ENCODE measurements at places on chromosomes 16 and 17.

DNA sequence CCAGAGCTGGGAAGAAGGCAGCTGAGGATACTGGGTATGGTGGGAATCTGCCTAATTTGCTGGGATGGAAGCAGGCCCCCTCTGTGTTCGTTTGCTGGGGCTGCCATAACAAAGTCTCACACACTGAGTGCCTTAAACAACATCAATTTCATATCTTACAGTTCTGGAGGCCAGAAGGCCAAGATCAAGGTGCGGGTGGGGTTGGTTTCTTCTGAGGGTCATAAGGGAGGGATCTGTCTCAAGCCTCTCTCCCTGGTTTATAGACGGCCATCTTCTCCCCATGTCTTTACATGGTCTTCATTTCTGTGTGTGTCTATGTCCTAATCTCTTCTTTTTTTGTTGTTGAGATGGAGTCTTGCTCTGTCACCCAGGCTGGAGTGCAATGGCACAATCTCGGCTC lies 35.8 kb downstream of the GDE1 start:
- no peak for DNase-seq

- DNase-seq: no peak
These were observed 29.0 kb upstream of the HOXB13 start for GRCh38 chr17:48757524-48757961.

- DNase-seq: peak; percentile 85
These were observed 15.9 kb upstream of the ANKRD40CL start for GRCh38 chr17:50783193-50783660.

GRCh38 chr17:74695629-74696028 lies 17.1 kb downstream of the CD300LF start:
- DNase-seq: no peak

DNA sequence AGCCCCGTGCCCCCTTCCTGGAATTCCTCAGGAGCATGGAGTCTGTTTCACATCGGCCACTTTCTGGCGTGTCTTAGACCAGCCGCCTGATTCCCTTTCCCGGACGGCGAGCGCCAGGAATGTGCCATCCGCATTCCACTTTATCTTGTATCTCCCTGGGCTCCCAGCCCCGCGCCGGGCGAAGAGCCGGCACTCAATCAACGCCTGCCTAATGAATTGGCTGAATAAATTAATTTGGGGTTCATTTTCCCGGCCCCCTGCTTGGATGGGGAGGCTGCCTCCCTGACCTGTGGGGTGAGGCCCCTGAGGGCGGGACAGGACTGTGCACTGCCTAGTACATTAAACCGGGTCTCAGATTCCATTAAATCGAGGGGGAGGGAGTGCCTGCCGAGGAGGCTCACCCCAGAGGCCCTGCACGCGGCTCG lies 282.3 kb upstream of the TNRC6C start:
- DNase-seq: no peak

DNA sequence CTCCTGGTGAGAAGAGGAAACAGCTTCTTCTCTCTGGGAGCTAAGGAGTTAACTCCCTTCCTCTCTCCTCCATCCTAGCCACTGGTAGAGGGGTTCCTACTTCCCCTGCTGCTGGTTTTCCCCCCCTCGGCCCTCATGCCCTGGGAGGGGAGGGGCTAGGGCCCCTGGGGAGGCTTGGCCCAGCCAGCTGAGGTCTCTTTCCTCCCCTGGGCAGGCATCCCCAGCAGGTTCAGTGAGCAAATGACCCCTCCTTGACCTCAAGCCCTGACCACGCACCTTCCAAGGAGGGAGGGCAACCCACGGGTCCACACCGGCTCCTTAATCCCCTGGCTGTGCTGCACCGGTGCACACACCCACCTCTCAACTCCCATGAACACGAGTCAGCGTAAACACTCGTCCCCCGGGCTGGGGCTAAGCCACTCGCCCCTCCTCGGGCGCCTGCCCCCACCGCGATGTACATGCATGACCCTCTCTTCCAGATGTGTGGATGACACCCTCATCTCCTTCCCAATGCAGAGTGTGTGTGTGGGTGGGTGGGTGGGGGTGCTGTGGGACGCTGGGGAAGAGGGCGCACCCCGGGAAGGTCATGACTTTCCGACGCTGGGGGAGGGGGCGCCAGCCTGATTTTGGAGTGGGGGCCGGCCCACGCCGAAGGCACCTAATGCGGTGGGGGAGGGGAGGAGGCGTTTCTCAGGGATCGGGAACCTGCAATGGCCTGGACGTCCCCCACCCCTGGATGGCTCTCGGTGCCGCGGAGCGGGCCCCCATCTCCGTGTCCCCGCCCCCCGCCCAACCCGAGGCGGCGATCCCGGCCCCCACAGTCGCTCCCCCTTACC lies 33.7 kb downstream of the SRCIN1 start:
- DNase-seq: no peak

DNA sequence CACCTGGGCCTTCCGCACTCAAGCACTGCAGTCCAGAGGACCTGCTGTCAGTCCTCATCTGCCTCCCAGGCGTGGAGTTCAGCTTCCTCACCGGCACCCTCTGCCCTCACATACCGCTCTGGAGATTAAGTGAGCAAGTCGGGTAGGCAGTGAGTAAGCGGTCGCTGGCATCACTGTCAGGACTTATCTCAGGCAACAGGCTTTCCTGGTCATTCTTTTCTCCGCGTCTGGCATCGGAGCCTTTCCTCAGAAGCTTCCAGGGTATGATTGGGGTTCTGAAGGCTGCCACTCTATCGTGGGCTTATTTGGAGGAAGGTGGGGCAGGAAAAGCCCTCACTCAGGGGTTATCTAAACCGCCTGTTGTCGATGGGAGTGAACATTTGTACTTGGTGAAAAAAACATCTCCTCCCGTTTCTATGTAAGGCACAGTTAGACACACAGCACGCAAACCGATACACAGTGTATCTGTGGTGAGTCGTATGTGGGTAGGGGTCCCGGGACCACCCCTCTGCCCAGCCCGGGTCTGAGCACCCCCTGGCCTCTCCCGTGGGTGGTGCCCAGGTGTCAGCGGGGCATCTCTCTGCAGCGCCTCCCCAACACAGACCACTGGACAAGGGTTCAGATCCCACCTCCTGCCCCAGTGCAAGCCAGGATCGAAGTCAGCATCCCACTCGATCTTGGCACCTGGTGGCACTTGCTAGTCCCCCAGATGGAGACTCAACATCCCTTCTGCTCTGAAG lies 92.5 kb upstream of the PLCG2 start:
- DNase-seq: no peak

- DNase-seq: peak; percentile 10
These were observed 19.9 kb downstream of the TLE7 start for GRCh38 chr16:71421911-71422310.

- DNase-seq: peak; percentile 69
These were observed 2.1 kb upstream of the IRX5 start for GRCh38 chr16:54928411-54929089.

DNA sequence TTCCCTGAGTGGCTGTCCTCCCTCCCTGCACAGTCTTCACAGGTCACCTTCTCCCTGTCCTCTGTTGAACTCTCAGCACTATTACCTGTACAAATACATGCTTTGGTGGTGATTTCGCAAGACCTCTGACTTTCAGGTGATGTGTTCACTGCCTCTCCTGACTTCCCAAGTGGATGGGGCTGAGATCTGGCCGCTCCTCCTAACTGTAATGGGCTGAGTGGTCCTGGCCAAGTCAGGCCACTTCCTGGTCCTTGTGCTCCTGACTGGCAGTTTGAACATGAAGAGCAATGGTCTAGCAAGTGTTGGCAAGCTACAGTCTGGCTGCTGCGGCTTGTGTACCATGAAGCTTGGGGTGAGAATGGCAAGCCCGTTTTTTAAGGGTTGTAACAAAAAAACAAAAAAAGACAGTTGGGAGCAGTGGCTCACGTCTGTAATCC lies 11.7 kb upstream of the TMED6 start:
- DNase-seq: no peak

DNA sequence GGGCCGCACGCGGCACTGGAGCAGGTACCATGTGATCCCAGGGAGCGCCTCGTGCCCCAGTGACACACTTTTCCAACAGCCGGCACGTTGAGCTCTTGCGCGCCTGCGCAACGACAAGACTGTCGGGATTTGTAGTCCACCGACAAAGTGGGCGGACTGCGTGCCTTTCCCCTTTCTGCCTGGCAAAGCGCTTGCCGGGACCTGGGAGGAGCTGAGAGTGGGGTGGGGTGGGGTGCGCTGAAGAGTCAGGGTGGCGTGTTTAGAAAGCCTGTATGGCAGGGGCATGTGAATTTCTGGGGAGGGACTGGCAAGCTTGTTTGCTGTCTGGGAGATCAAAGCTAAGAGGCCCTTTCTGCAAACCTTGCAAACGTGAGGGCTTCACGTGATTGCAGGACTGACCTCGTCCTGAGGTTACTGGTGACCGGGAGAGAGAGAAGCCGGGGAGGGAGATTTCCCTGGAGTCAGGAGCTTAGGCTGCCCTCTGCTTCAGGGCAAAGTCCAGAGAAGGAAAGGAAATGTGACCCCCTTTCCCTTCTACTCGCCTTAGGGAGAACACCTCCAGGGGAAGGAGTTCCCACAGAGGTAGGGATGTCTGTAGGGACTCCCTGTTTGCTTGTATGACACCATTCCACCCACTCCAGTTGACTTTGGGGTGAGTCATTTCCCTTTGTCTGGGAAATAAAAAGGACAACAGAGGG lies 429 bp upstream of the NR1D1 start:
- DNase-seq: peak; percentile 97

DNA sequence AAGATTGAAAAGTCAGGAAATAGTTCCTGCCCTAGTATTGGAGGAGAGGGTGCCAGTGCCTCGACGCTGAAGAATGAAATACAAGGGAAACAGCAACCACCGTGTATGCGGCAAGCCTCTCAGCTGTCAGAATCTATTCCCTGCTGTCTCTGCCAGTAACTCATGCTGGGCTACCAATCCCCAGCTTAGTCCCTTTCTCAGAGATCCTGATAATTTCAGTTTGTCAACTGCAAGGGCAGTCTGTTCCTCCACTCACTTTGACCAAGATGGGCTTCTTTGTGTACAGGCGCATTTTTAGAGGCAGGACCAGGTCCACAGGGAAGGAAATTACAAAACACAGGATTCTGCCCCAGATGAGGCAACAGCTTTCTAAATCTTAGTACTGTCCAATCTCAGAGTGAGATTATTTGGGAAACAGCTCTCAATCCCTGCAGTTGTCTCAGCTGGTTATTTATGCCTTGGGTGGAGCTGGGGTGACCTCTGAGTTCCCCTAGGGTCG lies 1.3 kb downstream of the NQO1 start:
- no peak for DNase-seq

DNA sequence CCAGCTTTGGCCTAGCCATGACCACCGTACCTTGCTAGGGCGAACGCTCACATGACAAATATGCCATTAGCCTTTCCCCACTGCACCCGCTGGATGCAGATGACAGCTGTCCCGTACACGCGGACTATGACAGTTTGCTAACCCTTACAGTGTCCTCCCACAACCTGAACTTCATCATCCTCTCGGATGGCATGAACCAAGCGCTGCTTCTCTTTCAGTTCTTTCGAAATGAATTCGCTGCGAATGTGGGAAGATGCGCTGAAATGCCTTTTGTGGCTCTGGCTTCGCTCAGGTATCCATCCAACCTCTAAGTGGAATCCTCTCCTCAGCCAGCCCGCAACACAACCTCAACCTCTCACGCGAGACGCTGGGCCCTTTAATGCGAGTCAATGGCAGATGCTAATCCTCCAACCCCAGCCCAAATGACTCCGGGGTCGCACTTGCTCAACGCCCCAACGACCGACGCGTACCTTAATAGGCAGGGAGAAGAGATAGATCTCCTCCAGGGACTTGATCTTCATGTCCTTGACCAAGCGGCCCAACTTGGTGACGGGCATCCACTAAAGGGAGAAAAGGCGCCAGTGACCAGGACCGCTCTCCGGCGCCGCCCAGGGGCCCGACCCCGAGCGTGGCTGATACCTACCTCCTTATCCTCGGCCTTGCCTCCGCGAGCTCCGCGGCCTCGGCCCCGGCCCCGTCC lies 670 bp downstream of the RPS2 start:
- no peak for DNase-seq

DNA sequence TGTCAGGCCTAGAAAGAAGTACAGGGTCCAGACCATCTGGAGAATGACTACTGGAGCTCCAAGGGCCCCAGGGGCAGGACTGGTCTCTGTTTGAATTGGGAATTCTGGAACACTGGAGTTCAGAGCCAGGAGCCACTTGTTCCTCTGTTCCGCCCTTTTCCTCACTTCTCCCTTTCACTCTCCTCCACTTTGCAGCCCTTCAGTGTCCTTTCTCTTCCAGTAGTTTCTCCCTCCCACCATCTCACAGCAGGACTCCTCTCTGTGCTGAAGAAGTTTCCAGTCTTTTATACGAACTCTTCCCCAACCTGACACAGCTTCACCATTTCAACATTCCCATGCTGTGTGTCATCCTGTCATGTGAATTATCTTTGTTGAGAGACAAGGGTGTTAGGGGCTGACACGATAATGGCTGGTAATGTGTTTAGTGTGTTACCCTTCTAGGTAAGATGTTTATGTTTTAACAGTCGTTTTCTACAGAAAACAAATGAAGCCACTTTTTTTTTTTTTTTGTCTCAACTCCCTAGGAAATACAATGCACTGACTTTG lies 180.3 kb upstream of the MYOCD start:
- DNase-seq: no peak

GRCh38 chr17:40074871-40075200 lies 12.1 kb downstream of the THRA start:
- DNase-seq: no peak

- DNase-seq: no peak
These were observed 65.7 kb upstream of the LYRM9 start for GRCh38 chr17:27958708-27959381.

DNA sequence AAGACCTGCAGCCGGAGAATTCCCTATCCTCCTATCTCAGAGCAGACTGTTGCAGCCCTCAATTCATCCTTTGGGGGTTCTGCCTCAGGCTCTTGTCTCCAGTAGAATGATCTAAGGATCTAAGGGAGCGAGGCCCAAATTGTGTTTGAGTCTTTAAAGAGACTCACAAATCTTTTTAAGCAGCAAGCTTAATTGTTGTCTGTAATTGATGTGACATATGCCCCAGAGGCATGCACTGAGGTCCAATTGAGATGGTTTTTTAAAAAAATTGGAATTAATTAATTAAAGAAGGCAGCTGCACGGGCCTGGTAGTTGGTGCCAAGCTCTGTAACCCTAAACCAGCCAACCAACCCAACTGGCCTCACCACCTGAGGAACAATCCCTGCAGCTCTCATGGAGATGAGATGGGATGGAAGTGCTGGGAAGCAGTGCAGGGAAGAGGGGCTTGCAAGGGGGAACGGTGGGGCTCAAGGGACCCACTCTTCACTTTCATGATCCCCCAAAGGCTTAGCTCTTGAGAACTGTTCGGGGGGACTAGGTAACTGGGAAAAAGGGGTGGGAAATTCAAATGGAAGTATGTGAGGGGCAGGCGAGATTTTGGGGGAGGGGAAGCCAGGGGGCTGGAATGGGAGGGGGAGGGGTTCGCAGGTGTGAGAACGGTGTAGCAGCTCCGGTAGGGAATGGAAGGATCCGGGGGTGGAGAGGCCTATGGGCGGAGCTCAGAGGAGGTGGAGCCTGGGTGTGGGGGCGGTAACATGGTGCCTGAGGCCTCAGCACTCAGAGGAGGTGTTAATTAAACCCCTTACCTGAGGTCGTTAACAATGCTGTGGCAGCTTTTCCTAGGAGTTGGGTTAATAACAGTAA lies 9.2 kb upstream of the ZNF652 start:
- no peak for DNase-seq

GRCh38 chr16:29011112-29011511 lies 26.3 kb downstream of the LAT start:
- no peak for DNase-seq

- DNase-seq: no peak
These were observed 82.8 kb downstream of the PLCG2 start for GRCh38 chr16:81861915-81862314.

- DNase-seq: no peak
These were observed 101.2 kb downstream of the WWOX start for GRCh38 chr16:78200623-78201096.

GRCh38 chr17:4073983-4074830 lies 68.6 kb downstream of the ZZEF1 start:
- DNase-seq: no peak
